ENCODE measurements at places on chromosomes 12 and 14.

GRCh38 chr12:121748218-121748570, 35.6 kb downstream of the TMEM120B start:
- DNase-seq: no peak

GRCh38 chr14:74614508-74615495, 2.8 kb upstream of the LTBP2 start:
- DNase-seq: peak; percentile 37

- peak; percentile 21 for DNase-seq
Measured at GRCh38 chr14:80356413-80356812, 145.1 kb upstream of the DIO2 start.

DNA sequence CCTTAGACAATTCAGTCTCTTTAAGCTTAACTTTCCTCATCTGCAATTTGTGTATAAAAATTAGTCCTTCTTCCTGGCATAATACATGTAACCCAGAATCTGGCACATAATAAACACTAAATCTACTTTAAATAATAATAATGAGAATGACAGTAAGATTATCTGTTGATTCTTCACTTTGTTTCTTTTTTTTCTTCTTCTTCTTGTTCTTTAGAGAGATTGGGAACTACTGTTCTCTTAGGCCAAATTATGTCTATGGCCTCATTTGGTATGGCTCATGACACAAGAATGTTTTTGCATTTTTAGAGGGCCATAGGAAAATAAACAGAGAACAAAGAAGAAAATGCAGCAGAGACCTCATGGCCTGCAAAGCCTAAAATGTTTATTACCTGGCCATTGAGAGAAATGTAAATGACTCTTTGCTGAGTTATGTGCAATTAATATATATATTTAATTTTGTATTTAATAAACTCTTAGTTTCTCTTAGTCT, 275.8 kb downstream of the SLC6A15 start:
- DNase-seq: peak; percentile 63

DNA sequence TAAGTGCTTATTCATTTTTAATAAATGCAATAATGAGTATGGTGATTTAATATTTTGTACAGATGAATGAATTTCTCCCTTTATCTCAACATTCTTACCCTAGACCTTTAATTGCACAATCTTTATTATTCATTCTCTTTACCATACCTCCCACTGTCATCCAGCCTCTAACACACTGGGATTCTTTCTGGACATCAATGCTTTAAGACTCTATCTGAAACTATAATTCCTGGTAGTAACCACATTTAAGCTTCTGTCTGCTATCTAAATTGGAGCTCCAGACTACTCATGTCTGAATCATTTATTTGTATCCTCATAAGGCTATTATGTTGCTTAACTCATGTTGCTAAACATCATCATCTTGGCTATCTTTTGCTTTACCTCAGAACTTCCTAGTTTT, 270.2 kb downstream of the ALG10B start:
- DNase-seq: no peak

DNA sequence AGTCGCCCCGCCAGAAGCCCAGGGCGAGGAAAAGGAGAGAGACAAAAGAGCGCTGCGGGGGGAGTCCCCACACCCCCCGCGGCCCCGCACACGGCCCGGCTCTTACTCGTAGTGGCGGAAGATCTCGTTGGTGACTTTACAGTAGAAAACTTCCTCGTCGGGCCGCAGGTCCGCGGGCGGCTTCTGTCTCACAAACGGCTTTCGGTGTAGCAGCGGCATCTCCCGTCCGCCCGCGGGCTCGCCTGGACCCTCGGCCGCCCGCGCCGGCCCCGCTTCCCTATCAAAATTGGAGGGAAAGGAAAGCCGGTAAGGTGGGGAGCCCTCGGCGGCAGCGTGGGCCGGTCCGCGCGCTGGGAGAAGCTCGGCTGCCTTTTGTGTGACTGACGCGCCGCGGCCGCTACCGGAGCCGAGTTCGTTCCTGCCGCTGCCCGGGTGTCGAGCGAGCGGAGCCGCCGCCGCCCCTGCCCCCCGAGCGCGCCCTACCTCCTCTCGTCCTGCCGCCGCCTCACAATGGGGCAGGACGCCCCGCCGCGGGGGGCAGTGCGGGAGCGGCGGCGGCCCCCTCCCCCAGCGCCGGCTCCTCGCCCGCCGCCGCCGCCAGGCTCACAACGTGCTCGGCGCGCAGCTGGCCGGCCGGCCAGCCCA, 652 bp downstream of the BAZ1A start:
- DNase-seq: peak; percentile 51

- DNase-seq: no peak
Measured at GRCh38 chr14:83912032-83912642, 1617.8 kb upstream of the FLRT2 start.

DNA sequence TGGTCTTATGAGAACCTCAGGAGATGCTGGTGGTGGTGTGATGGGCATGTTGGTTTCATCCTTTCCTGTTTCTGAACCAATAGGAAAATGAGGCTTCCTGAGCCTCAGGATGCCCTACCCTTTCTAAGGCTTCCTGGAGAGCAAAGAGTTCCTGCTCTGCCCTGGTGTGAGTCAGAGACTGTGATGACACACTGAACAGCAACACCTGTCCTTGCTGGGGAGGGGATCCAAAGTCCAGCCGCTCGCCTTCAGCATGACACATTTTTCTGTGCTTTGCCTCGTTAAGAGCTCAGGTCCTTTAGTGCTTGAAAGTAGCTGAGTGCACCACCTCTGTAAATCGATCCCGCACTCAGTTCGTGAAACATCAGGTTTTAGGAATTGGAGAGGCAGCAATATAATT, 116.0 kb downstream of the CACNA1C start:
- peak; percentile 7 for DNase-seq

- peak; percentile 40 for DNase-seq
Measured at GRCh38 chr14:101965770-101966722, 1.7 kb downstream of the DYNC1H1 start.

Data from EL (cell line).